ENCODE measurements at places on chromosomes 13 and 19. TPM values are rescaled to one million over a fixed set of nuclear protein-coding genes. Genes with fewer than 3 reads are reported as not detected.

The GAMT gene
- total RNA-seq, result 56.4 TPM

- H3K4me3 ChIP-seq, result no peak overlapping the region
- no peaks in the 10 kb centered on the region for H3K27me3 ChIP-seq
- H3K36me3 ChIP-seq, result no peaks in the 10 kb centered on the region
- H3K4me1 ChIP-seq, result no peaks in the 10 kb centered on the region
- no peak for DNase-seq
Measured at GRCh38 chr13:90974249-90974975, 373.1 kb upstream of the MIR17HG start.

The KIR3DL2 gene
- not detected for total RNA-seq

- peak overlapping the region; percentile 57 for H3K27ac ChIP-seq
- H3K4me1 ChIP-seq, result peaks cover 4% of the 10 kb centered on the region
- H3K36me3 ChIP-seq, result peaks cover 1% of the 10 kb centered on the region
- DNase-seq, result peak; percentile 91
- no peaks in the 10 kb centered on the region for H3K27me3 ChIP-seq
Measured at GRCh38 chr19:2266183-2266993, 10.2 kb upstream of the JSRP1 start.

The IL4I1 gene
- 0.96 TPM for total RNA-seq

The CYP2F1 gene
- not detected for total RNA-seq

DNA sequence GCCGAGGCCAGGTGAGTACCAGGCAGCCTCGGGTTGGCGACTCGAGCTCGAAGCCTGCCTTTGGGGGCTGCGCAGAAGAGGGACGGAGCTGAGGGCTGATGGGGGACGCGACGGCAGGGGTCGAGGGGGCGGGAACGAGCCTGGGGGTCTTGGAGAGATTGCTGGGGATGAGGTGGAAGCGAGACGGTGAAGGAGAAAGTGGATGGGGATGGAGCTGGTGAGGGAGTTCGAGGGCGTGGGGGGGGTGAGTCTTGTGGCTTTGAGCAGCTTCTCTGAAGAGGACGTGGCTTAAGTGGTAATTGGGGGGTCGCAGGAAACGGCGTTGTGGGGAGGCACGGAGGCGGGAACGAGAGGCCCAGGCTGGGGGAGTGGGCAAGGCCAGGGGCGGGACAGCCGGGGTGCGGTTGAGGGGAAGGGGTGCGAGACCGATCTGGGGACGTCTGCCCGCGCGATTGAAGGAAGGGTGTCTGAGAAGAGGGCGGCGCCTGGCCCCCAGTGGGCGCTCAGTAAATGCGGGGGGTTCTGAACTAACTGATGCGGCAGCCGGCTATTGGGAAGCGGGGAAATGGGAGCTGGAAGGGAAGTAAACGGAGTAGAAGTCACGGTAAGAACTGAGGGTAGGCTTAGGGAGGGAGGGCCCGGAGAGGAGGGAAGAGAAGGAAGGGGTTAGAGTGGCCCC is 426 bp downstream of the MYO9B start:
- H3K27ac ChIP-seq, result peak overlapping the region; percentile 98
- no peaks in the 10 kb centered on the region for H3K27me3 ChIP-seq
- peaks cover 36% of the 10 kb centered on the region for H3K4me1 ChIP-seq
- H3K36me3 ChIP-seq, result no peaks in the 10 kb centered on the region

DNA sequence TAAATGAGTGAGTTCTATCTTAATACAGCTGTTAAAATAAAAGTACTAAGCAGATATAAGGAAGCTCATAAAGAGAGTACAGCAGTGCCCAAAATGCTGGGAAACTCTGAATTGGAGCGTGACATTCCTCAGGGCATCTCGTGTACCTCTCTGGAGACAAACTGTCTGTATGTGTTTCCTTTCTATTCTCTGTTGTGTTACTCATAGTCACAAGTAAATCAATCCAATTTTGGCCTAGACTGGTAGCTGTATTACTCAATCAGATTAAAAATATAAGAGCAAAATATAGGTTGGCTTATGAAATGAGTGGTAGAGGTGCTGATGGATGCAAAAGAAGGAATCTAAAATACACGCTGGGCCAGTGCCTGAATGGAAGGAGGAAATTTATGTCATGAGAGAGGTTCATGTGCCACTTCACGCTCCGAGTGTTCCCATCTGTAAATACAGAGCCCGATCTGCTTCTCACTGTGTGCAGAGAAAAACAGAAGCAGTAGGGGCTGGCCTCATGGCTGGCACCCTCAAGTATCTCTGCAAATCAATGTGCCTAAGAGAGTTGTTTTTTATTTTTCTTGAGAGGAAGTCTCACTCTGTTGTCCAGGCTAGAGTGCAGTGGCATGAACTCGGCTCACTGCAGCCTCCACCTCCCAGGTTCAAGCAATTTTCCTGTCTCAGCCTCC is 58.7 kb upstream of the RGCC start:
- no peaks in the 10 kb centered on the region for H3K36me3 ChIP-seq
- H3K27ac ChIP-seq, result no peak overlapping the region
- no peak overlapping the region for H3K4me3 ChIP-seq
- DNase-seq, result no peak
- no peaks in the 10 kb centered on the region for H3K4me1 ChIP-seq
- H3K27me3 ChIP-seq, result no peaks in the 10 kb centered on the region

GRCh38 chr13:101018720-101019119 is 344.1 kb upstream of the TMTC4 start:
- H3K36me3 ChIP-seq, result no peaks in the 10 kb centered on the region
- no peak overlapping the region for H3K27ac ChIP-seq
- DNase-seq, result no peak
- no peaks in the 10 kb centered on the region for H3K27me3 ChIP-seq

GRCh38 chr19:54478677-54479266 is 5.7 kb upstream of the CDC42EP5 start:
- no peaks in the 10 kb centered on the region for H3K36me3 ChIP-seq
- H3K4me3 ChIP-seq, result no peak overlapping the region
- no peaks in the 10 kb centered on the region for H3K4me1 ChIP-seq
- no peak for DNase-seq
- no peaks in the 10 kb centered on the region for H3K27me3 ChIP-seq

The LHB gene
- not detected for total RNA-seq

GRCh38 chr19:6734096-6734696 is 3.2 kb downstream of the GPR108 start:
- H3K4me1 ChIP-seq, result peaks cover 3% of the 10 kb centered on the region
- no peak overlapping the region for H3K27ac ChIP-seq
- no peak for DNase-seq
- no peaks in the 10 kb centered on the region for H3K27me3 ChIP-seq
- peaks cover 32% of the 10 kb centered on the region for H3K36me3 ChIP-seq
- H3K4me3 ChIP-seq, result no peak overlapping the region

DNA sequence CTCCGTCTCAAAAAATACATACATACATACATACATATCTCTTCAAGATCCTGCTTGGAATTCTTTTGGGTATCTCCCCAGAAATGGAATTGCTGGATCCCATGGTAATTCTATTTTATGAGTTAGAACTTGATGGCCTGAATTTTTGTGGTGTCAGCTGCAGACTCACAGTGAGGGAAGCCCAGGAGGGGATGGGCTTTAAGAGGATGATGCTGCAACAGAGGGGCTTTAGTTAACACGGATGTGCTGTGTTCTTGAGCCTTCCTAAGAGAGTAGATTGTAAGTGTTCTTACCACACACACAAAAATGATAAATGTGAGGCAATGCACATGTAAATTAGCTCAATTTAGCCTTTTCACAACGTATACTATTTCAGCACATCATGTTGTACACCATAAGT is 31.8 kb downstream of the CACNG6 start:
- H3K36me3 ChIP-seq, result no peaks in the 10 kb centered on the region
- H3K27me3 ChIP-seq, result no peaks in the 10 kb centered on the region
- DNase-seq, result no peak
- no peaks in the 10 kb centered on the region for H3K4me1 ChIP-seq
- no peak overlapping the region for H3K27ac ChIP-seq

The ZNF90 gene
- total RNA-seq, result not detected

GRCh38 chr19:38243279-38243673 is 12.9 kb downstream of the PPP1R14A start:
- H3K27me3 ChIP-seq, result no peaks in the 10 kb centered on the region
- peaks cover 12% of the 10 kb centered on the region for H3K4me1 ChIP-seq
- no peaks in the 10 kb centered on the region for H3K36me3 ChIP-seq
- no peak overlapping the region for H3K27ac ChIP-seq
- no peak for DNase-seq

DNA sequence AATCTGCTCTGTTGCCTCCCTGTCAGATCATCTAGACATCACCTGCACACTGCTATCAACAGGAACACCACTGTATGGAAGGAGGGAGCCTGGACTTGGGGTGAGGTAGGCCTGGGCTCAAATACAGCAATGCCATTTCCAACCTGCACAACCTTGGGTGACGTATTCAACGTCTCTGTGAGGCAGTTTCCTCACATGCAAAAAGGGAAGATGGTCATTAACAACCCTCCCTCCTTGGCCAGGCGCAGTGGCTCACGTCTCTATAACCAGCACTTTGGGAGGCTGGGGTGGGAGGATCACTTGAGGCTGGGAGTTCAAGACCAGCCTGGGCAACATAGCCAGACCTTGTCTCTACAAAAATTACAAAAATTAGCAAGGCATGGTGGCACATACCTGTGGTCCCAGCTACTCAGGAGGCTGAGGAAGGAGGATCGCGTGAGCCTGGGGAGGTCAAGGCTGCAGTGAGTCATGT is 13.1 kb downstream of the XRCC1 start:
- DNase-seq, result no peak
- peaks cover 11% of the 10 kb centered on the region for H3K36me3 ChIP-seq
- peaks cover 4% of the 10 kb centered on the region for H3K4me1 ChIP-seq
- H3K27ac ChIP-seq, result peak overlapping the region; percentile 84

The KLK10 gene
- 1.6 TPM for total RNA-seq

DNA sequence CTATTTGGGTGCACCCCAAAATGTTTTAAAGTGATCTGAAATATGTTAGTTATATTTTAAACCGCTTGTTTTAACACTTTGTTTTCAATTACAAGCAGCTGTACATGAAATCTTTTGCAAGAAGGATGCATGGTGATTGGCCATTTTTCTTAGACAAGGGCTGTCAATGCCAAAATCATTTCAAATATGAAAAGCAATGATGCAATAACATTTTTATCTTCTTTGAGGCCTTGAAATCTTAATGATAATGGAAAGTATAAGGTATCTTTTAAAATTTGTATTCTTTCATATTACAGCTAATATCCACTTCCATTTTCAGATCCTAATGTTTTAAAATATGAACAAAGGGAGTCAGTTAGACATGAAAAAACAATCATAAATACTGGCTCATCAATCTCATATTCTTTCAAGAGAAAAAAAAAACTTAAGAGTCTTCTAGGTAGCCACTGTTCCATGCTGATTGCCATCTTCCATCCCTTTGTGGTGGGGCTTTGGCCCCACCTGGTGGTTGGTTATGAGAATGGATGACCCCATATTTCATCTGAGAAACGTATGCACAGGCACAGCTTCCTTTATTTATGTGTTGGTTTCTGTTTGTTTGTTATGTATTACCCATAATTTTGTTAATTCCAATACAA is 330.3 kb upstream of the MIR17HG start:
- no peak overlapping the region for H3K27ac ChIP-seq
- no peak for DNase-seq
- no peaks in the 10 kb centered on the region for H3K36me3 ChIP-seq
- H3K27me3 ChIP-seq, result no peaks in the 10 kb centered on the region
- no peaks in the 10 kb centered on the region for H3K4me1 ChIP-seq

GRCh38 chr13:51557875-51558612 is 26.2 kb upstream of the WDFY2 start:
- no peak for DNase-seq
- H3K4me3 ChIP-seq, result no peak overlapping the region
- no peak overlapping the region for H3K27ac ChIP-seq
- H3K27me3 ChIP-seq, result no peaks in the 10 kb centered on the region
- no peaks in the 10 kb centered on the region for H3K4me1 ChIP-seq
- no peaks in the 10 kb centered on the region for H3K36me3 ChIP-seq

DNA sequence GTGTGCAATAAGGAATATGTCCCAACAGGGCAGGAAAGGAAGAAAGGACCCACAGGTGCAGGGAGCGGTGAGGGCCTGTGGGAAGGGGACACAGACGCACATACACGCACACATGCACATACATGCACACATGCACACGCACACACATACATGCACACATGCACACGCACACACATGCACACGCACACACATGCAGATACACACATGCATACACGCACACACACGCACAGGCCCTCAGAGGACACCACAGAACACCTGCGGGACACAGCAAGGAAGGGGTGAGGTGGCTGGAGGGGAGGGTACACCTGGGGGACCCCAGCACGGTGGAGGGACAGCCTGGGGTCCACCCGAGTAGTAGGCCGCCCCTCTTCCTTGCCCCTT is 12.9 kb downstream of the PIP5K1C start:
- H3K27me3 ChIP-seq, result no peaks in the 10 kb centered on the region
- DNase-seq, result no peak
- peak overlapping the region; percentile 29 for H3K27ac ChIP-seq
- H3K36me3 ChIP-seq, result no peaks in the 10 kb centered on the region
- H3K4me3 ChIP-seq, result no peak overlapping the region

DNA sequence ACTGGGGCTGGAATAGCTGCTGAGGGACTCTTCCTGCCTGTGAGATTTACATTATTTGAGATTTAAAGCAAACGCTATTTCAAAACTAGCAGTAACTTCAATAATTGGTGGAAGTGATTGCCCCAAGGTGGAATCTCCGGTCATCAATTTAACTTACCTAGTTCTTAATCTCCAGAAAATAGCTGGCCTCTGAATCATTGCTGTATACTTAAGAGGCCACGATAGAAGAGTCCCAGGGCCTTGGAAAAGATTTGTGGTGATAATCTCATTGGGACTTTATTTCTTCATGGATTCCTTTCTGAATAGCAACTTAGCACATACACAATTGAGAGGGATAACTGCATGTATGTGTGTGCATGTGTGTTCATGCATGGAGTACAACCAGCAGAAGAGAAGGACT is 120.2 kb downstream of the DNAJC15 start:
- no peak for DNase-seq
- H3K36me3 ChIP-seq, result no peaks in the 10 kb centered on the region
- H3K27ac ChIP-seq, result no peak overlapping the region
- H3K27me3 ChIP-seq, result no peaks in the 10 kb centered on the region
- H3K4me1 ChIP-seq, result no peaks in the 10 kb centered on the region

- H3K27ac ChIP-seq, result no peak overlapping the region
- H3K27me3 ChIP-seq, result no peaks in the 10 kb centered on the region
- no peaks in the 10 kb centered on the region for H3K4me1 ChIP-seq
- DNase-seq, result no peak
- no peaks in the 10 kb centered on the region for H3K36me3 ChIP-seq
- no peak overlapping the region for H3K4me3 ChIP-seq
Measured at GRCh38 chr13:60699636-60700035, 302.6 kb downstream of the TDRD3 start.
